ENCODE measurements at places on chromosomes 16 and 17.
A peak's percentile ranks its signal among the peaks of the same experiment; 100 is the strongest.

- no peak for DNase-seq
Measured at GRCh38 chr17:50624321-50624934, 10.3 kb upstream of the ABCC3 start.

GRCh38 chr17:2250140-2251095, 53.2 kb downstream of the SMG6 start:
- no peak for DNase-seq

DNA sequence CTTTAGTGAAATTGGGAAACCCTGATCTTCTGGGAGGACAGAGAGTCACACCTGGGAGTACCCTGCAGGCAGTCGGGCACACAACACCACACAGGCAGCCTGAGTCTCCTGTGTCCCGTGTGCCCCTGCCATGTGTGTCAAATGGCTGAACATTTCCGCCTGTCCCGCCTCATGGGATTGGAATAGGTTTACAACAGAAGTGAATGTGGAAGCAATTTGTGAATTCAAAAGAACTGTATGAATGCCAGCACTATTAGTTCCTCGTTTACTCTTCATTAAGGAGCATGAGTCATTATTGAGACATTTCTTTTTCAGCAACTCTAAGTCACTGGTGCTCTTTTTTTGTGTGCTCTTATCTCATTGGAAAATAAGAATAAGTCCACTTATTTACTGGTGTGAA, 226.5 kb downstream of the PMP22 start:
- DNase-seq: peak; percentile 46

DNA sequence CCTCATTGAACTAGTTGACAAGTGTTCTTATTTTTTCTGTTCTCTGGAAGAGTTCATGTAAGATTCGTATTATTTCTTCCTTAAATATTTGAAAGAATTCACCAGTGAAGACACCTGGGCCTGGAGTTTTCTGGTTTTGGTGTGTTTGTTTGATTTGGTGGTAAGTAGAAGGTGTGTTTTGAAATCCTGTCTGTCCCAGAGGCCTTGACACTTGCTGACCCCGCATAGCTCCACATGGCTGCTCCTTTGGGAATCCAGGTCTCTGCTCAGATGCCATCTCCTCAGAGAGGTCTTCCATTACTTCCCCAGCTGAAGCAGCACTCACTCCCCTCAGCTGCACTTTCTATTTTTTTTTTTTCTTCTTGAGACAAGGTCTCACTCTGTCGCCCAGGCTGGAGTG, 5.7 kb upstream of the NUP93 start:
- DNase-seq: no peak

DNA sequence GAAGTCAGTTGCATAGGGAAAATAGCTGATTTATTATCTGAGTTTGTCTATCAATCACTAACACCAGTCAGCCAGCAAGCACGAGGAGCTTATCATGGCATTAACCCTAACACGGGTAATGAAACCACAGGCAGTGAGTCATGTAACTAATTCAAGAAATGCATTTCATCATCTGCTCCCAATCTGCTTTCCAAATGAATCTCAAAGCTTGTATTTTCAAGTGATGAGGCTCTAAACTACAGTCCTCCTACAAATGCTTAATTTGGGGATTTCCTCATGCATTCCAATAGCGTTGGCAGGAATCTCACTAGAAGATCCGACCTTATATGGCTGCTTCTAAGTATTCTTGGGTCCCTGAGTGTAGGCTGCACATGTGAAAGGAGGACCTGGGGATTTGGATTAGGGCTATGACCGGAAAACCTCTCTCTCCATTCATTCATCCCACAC, 118.4 kb upstream of the HSBP1 start:
- peak; percentile 38 for DNase-seq

DNA sequence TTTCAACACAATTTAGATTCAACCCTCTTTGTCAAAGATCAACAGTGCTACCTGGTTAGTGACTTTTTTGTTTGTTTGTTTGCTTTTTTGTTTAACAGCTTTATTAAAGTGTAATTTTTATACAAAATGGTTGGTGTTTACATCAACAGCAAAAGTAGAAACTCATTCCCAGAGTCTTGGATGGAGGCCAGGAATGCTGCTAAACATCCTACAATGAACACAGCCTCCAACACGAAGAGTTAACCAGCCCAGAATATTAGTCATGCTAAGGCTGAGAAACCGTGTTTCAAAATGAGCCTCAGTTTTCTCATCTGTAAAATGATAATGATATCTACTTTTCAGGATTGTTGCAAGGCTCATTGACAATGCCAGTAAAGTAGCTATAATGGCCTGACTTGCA, 211.0 kb upstream of the MAF start:
- peak; percentile 49 for DNase-seq

GRCh38 chr17:77245162-77245926, 104.6 kb downstream of the SEC14L1 start:
- DNase-seq: no peak

GRCh38 chr16:81547194-81547938, 102.8 kb downstream of the CMIP start:
- no peak for DNase-seq

GRCh38 chr16:175011-175949, 1.2 kb upstream of the HBA1 start:
- no peak for DNase-seq

GRCh38 chr16:30443631-30444030, 2.0 kb downstream of the SEPHS2 start:
- DNase-seq: no peak

DNA sequence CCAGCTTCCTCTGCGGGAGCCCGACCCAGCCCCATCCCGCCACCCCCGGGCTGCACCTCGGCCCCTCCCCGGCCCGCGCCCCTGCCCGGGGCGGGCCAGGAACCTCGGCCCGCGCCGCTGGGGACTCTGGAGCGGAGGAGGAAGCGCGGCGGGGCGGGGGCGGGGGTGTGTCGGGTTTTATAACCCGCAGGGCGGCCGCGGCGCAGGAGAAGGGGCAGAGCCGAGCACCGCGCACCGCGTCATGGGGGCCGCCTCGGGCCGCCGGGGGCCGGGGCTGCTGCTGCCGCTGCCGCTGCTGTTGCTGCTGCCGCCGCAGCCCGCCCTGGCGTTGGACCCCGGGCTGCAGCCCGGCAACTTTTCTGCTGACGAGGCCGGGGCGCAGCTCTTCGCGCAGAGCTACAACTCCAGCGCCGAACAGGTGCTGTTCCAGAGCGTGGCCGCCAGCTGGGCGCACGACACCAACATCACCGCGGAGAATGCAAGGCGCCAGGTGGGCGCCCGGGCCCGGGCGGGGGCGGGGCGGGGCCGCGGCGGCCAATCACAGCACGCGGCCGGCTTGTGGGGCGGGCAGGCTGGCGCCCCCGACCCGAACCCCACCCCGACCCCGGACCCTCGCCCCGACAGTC, at the start of gene ACE:
Gene ACE, plus strand, starts transcription at position 208 of the 626 bp plus-strand sequence. Its CDS starts 34 bp downstream, at position 242.
- DNase-seq: no peak

All from keratinocyte (primary cell).